ENCODE measurements at places on chromosomes 2 and 18.

- no peak for DNase-seq
Observed at GRCh38 chr2:8633735-8634313, 48.0 kb upstream of the ID2 start.

GRCh38 chr18:26551695-26552081, 3.3 kb upstream of the KCTD1 start:
- no peak for DNase-seq

DNA sequence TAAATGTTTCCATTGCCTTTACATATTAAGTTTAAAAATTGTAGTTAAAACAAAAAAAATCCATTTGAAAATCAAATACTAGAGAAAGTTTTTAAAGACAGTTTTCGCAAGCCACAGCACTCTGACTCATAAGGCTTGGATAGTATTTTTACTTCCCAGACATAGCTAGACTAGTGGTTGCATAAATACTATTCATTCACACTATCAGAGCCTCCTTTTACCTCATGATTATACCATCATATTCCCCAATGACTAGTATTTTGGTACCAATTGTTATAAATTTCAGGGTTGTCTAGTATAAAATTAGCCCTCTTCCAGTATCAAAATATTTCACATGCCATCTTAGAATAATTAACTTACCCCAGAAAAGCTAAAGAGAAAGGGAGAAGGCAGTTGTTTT, 393.5 kb downstream of the ERBB4 start:
- no peak for DNase-seq

DNA sequence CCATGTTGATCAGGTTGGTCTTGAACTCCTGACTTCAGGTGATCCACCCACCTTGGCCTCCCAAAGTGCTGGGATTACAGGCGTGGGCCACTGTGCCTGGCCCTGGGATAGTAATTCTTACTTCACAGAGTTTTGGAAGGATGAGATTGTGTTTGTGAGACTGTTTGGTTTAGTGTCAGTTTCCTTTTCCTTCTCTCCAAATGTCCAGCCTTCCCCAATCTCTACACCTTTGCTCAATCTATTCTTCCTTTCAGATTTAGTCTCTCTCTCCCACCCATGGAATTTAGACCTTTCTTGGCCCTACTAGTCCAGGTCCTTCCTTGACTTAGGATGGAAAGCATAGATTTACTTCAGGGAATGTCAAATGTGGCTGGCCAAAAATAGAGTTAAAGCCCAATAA, 12.2 kb upstream of the IL1A start:
- DNase-seq, result no peak

DNA sequence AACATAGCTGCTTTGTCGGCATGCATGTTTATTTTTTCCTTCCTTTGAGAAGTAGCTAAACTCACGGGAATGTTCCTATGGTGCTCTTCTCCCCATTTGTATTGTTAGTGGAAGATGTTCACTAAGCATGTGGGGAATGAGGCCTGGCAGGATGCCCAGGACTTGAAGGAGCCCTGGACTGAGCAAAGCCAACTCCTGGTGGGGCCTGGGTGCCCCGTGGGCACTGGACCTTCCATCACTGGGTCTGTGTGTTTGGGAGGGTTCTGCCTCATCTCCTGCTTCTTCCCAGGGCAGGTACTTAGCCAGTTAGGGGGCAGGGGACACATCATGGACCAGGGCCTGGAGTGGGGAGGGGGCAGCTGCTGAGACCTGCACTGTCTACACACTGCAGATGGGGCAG, 49.3 kb downstream of the ACAA2 start:
- DNase-seq, result no peak

GRCh38 chr2:126463892-126464674, 191.9 kb upstream of the GYPC start:
- no peak for DNase-seq

Measured in cerebellar nuclear complex (tissue), 1 donor.